ENCODE measurements at places on chromosomes 7 and 10.

GRCh38 chr10:56880606-56881005, 519.5 kb upstream of the ZWINT start:
- no peak for DNase-seq

GRCh38 chr7:12712236-12712635, 24.8 kb downstream of the ARL4A start:
- no peak for DNase-seq

DNA sequence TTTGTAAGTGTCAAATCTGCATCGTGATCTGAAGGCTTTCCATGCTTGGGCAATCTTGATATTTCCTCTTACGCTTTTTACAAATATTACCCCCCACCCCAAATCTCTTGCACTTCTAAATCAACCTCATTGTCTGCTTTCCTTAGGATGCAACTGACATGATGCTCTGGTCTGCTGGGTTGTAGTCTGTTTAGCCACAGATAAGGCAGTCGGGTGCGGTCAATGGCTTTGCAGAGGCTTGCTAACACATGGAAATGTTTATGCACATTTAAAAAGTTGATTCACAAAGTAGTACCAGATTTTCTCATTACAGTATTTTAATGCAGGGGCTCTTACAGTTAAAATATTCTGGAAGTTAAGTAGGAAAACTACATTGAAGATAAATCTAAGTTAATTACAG, 172.5 kb downstream of the BAMBI start:
- DNase-seq: no peak

DNA sequence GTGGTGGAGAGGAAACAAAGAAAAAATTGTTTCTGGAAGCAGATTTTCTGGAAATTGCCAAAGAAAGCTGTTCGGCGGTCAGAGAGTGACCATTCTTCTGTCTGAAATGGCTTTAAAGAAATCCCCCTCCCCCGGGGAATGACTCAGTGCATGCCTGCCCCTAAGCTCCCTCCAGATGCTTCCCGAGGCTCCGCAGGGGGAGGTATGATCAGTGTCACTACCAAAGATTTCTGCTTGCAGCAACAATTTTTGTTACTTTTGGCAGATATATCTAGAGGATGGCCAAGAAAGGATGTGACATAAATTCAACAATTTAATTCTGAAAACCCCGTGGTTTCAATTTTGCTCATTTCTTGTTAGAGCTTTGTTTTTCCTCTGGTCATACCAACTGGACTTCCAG, 163.9 kb downstream of the JCAD start:
- DNase-seq: no peak

DNA sequence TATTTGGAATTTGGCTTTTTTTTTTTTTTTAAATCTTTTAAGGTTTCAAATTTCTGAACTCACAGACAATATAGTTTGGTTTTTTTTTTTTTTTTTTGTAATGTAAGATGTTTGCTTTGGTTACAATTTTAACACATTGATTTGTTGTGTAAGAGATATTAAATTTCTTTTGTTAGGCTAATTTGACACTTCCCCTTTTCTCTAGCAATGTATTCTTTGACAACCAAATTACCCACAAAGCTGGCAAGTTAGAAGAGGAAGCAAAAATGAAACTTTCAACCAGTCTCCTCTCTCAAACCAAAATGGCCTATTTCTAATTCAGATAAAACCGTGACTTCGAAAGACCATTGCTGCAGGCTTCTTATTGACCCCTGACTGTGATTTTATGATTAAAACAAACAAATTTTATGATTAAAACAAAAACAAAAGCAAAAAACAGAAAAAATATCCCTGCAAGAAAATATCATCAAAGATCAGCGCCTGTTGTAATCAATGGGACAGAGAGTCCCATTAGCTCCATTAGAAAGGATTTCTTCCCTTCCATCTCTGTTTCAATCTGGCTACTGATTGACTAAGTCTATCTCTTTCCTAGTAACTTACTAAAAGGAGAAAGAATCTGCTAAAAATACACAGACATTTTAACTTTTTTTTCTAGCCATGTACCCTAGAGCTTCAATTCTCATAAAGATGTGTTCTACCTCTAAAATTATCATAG, 489.2 kb downstream of the MDFIC start:
- no peak for DNase-seq

DNA sequence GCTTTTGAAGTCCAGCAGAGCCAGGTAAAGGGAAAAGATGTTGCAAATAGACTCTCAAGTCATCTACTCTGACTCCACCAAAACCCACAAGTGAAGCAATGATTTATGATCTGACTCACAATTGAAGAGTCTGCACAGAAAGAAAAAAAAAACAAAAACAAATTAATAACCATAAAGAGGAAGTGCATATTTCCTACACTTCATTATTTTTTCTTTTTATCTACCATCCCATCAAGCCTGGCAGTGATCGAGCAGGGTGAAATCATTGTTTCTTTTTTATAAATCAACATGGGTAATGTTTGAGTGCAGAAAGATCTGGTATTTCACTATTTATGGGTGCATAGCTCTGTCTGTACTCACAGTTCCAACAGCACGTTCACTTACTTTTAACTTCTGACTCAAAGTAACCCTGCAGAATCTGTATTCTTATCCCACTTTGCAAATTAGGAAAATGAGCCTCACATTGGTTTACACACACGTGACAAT, 829.0 kb downstream of the TNS3 start:
- no peak for DNase-seq
